ENCODE measurements at places on chromosomes 2 and 18.

GRCh38 chr2:3986530-3987258 is 283.3 kb downstream of the DCDC2C start:
- DNase-seq, result no peak

- DNase-seq, result no peak
These were observed 225.0 kb downstream of the FHOD3 start for GRCh38 chr18:36522509-36522908.

DNA sequence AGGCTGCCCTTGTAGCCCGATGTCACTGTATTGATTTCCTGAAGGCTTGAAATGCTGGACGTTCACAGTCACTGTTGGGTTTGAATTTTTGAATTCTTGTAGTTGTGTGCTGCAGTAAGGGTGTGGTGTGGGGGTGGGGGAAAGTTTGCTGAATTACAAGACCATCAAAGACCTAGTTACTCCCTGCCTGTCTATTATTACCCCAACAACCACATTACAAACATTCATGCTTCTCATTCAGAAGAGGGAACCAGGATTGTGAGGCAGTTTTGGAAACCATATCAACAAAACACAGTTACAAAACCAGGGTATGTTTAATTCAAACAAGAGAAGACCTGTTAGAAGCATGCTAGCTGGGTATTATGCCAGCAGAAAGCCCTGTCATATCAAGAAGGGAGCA is 85.8 kb downstream of the CLHC1 start:
- no peak for DNase-seq

- no peak for DNase-seq
These were observed 20.0 kb downstream of the DAPL1 start for GRCh38 chr2:158815166-158815565.

GRCh38 chr2:207926989-207927300 is 98.4 kb downstream of the PLEKHM3 start:
- DNase-seq, result no peak

DNA sequence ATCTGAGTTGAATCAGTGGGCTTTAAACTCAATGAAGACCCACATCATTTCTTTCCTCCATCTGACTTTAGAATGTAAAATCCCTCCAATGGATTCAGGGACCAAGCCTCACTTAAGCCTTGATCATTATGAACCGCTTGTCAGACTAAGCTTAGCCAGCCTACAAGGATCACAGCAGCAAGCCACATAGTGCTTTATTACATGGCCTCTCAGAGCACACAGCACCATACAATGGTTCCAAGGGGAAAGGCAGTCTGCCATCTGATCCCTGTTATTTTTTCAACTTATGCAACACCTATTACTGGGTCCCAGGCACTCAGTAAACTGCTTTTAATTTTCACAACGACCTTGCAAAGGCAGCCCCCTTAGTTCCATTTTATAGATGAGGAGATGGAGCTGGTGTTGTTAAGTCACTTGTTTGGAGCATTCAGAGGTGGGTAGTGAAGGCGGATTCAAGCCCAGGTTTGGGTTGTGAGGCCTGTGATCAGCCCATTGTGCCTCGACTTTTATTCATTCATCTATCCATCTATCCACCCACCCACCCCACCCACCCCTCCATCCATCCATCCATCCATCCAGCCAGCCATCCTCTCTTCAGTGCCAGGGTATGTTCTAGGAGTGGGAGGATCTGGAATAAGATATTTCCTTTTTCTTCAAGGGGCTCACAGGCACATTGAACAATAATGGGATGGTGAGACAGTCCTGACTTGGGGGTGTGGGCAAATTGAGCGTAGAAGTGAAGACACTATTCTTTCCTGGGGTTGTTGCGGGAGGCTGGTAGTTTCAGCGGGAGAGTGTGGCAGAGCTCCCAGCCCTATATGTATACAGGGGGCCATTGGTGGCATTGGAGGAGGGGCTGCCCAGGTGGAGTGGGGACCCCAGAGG is 141.2 kb downstream of the MYCN start:
- DNase-seq, result no peak

DNA sequence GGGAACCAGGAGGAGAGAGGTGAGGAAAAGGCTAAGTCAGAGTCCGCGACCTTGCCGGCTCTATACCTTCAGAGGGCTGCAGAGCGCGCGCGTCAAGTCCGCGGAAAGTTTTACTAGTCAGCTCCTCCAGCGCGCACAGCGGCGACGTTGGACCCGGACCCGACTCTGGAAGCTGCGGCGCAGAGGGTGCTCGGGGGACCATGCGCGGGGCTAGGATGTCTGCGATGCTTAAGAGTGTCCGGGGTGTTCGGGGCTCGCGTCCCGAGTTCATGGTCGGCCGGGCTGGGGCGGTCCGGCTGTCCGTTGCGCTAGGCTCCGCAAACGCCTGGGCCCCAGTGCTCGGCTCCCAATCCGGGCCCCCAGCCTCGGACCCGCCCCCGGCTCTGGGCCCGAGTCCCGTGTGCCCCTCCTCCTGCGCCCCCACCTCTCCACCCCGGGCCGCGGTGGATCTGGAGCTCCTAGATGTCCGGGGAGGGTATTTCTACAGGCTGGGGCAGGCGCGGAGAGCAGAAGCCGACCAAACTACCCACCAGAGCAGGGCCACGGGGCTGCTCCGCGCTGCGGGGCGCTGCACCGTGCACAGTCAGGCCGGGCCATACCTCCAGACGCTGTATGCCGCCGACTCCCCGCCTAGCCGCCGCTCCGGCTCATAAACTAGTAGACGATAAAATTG is at the start of gene LBX2:
Gene LBX2, minus strand, starts transcription at position 337 of the 673 bp plus-strand sequence. Its CDS starts 66 bp downstream, at position 271.
- no peak for DNase-seq

GRCh38 chr18:8176109-8176508 is 433.1 kb upstream of the RAB12 start:
- DNase-seq, result no peak

- DNase-seq, result peak; percentile 83
These were observed at the start of gene DTNA for GRCh38 chr18:34709750-34710441. Gene DTNA, plus strand, starts transcription at chr18:34710298. Its CDS starts 45,679 bp downstream, at chr18:34755977.

DNA sequence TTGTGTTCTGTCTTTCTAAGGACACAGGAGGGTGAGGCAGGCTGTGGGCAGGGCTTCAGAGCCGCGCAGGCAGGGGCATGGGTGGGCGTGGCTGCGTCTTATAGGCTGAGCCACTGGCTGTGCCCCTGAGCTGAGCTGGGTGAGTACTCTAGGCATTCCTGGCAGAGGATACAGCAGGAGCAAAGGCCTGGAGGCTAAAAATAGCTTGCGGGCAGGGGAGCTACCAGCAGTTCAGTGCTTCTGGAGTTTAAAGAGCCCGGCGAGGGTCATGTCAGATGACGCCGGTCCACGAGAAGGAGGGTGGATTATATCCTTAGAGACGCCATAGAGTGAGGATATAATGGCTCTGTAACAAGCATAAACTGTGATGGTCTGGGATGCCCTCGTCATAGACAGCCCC is 31.5 kb upstream of the PDIA6 start:
- no peak for DNase-seq

GRCh38 chr2:215536510-215536909 is 100.6 kb upstream of the FN1 start:
- no peak for DNase-seq

- no peak for DNase-seq
These were observed 22.2 kb upstream of the SMAD4 start for GRCh38 chr18:51007790-51008139.

GRCh38 chr18:47870605-47871004 is 59.9 kb downstream of the SMAD2 start:
- DNase-seq, result no peak

DNA sequence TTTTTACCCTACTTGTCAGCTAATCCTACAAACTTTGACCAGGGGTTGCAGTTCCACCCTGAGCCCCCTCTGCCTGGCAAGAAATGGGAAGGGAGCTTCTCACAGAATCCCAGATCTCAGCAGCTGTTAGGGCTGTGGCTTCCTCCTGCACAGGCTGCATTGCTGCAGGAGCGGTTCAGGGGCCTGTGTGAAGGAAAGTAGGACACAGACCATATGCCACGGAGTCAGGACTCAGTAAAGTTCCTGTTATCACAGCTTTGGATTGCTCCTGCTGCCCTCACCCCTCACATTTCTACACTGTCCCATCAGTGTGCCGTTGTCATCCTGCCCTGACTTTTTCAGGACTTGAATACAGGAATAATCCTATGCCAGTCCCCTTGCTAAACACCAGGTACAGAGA is 62.8 kb upstream of the SP3 start:
- no peak for DNase-seq

GRCh38 chr18:39946623-39947061 is 2008.4 kb upstream of the PIK3C3 start:
- no peak for DNase-seq

- no peak for DNase-seq
These were observed 88.2 kb upstream of the RAPGEF4 start for GRCh38 chr2:172647439-172647838.

All from common myeloid progenitor, CD34-positive (primary cell).